ENCODE measurements at places on chromosomes 2 and 18.

DNA sequence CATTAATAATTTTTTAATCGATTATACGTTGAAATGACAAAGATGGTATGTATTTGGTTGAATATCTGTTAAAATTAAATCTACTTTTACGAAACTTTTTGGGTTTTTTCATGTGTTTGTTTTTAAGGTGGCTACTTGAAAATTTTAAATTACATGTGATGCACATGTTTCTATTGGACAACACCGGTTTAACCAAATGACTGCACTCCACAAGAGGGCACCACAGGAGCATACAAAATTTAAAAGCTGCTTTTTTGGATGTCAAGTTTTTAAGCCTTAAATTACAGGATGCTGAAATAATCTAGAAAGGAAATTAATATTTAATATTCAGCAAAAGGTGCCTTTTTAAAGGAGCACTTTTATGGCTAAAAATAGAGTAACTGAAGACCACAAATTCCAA is 98.7 kb downstream of the ACVR1 start:
- peak; percentile 55 for DNase-seq

GRCh38 chr2:168708080-168708479 is 94.4 kb upstream of the NOSTRIN start:
- no peak for DNase-seq

GRCh38 chr2:46703588-46703987 is 212.0 kb downstream of the MCFD2 start:
- no peak for DNase-seq

- no peak for DNase-seq
Observed at GRCh38 chr2:17538022-17538843, 2.3 kb upstream of the VSNL1 start.

DNA sequence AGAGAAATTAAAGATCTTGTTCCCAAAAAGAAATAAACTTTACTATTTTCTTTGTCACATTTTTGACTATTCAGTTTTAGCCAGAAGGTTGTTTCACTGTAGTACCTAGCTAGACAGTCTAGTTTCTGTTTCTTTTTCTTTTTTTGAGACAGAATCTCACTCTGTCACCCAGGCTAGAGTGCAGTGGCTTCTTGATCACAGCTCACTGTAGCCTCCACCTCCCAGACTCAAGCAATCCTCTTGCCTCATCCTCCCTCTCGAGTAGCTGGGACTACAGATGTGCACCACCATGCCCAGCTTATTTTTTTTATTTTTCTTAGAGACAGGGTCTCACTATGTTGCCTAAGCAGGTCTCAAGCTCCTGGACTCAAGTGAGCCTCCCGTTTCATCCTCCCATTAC is 2.2 kb downstream of the RBM45 start:
- DNase-seq: no peak

DNA sequence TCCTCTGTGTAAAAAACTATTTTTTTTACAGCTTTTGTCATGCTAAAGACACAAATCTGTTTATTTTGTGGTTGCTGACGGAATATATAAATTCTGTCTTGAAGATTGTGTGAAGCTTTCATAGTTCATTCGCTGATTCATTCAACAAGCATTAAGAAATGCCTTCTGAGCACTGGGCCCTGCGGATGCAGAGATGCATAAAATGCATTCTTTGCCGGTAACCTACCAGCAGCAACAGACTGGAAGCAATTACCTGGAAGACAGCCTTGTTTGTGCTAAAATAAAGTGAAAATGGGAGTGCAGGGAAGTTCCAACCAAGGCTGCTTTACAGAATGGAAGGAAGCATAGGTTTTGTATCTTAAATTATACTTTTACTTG is 119.7 kb downstream of the PMAIP1 start:
- no peak for DNase-seq

DNA sequence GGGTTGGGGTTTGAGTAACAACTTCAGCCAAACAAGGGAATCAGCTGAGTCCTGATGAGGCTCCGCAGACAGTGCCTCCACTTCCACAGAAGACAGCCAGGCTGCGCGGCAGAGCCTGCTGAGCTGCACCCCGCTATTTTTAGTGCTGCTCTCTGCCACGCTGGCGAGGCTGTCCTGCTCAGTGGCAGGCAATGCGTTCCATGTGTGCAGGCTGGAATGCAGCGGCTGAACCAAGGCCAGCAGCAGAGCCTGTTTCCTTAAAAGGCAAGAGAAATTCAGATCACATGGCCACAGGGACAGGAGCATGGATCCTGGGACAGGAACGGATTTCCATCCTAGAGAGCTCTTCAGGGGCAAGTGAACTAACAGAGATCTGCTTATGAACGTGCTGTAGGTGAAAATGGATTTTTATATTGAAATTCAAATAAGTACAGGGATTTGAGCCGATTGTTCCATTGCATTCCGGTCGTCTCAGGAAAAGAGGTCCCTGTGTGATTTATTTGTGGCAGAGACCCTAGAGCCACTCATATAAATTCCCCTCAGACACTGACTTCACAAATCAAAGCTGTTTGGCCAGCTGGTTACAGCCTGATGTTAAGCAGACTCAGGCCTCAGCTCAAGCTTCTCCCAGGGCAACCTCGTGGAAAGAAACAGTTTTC is 98.7 kb downstream of the COL6A3 start:
- DNase-seq: peak; percentile 96

DNA sequence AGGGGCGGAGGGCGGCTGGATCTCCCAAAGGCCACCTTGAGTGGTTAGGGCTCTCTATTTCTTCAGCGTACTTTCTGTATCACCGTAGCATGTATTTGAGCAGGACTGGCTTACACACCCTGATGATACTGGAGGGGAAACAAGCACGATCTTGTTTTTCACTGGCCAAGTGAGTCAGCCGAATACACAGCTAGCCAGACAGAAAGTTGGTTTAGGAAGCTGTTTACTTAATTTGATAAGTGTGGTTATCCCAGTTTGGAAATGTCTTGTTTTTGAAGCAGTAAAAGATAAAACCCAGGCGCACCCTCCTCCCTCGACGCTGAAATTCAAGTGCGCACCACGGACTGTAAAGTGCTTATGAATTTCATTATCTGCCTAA is 582 bp downstream of the RIOK3 start:
- DNase-seq: no peak

GRCh38 chr2:41920812-41921211 is 127.0 kb upstream of the PKDCC start:
- no peak for DNase-seq

GRCh38 chr18:48036226-48036625 is 105.8 kb upstream of the SMAD2 start:
- DNase-seq: peak; percentile 9

DNA sequence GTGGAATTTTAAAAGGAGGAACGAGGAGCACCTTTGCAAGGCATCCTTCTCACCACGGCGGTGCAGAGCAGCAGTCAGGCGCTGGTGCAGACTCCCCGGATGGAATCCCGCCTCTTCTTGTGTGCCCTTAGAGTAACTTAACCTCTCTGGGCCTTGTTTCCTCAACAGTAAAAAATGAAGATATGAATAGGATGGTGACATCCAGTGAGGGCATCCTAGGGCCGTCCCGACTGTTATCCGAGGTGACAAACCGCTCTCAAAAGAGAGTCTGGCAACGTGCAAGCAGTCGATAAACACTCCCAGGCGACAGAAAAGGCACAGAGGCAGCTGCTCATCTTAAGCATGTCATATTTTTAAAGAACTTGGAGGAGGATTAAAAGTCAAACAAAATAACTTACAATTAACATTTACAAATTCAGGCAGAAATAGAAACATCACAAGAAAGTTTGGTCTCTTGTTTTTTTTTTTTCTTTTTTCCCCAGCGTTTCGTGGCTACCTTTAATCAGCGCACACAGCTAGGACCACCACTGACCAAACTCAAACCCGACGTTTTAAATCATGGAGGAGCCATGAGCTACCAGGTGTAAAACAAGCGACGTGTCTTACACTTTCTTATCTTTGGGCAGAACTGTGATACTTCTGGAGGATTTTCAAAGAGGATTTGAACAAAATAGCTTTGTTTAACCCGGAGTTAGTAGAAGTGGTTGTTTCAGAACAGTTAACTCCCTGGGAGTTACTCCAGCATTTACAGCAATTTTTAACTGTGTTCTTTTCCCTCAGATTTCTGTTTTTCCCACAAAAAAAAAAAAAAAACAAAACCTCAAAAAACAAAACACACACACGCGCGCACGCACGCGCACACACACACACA is 2.1 kb downstream of the MBP start:
- DNase-seq: no peak

DNA sequence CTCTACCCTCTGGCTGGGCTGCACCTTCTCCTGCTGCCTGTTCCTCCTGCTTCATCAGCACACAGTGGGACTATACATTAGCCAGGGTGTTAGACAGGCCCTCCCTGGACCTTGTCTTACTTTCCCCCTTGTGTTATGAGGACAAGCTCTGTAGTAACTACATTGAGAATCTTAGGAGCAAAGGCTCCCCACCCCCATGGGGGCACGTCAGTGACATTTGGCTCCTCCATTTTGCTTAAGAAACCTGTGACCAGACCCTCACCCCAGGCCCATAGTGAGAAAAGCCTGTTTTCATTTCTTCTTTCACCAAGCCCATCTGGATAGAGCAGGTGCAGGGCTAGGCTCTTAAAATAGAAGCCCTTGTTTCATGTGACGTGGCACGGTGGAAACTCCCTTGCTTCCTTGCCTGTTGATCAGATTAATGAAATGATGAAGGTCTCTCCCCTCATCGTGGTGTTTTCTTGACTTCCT is 146.7 kb downstream of the RPIA start:
- no peak for DNase-seq

DNA sequence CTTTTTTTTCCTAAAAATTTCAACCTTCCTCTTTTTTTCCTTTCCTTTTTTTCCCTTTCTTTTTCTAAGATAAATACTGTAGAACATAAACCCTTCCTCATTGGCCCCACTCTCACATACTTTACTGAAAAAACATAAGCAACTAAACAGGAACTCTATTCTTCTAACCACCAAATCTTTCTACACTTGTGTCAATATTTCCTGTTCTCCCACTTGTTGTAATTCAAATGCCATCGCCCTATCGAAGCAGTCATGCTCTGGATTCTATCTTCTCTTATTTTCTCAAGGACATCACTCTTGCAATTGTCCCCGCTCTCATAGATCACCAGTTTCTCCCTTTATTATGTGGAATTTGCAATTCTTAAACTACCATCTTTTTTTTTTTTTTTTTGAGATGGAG is 20.2 kb upstream of the SSB start:
- DNase-seq: no peak

GRCh38 chr18:71287268-71287667 is 998.4 kb downstream of the SOCS6 start:
- no peak for DNase-seq

DNA sequence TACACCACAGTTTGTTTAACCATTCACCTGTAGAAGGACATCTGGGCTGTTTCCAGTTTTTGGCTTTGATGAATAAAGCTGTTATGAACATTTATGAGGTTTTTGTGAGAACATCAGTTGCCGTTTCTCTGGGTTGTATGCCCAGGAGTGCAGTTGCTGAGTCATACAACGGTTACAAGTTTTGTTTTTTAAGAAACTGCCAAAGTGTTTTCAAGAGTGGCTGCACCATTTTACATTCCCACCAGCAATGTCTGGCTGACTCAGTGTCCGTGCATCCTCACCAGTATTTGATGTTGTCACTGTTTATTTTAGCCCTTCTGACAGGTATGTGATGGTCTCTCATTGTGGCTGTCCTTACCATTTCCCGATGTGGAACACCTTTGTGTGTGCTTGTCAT is 48.0 kb upstream of the GPR17 start:
- no peak for DNase-seq

DNA sequence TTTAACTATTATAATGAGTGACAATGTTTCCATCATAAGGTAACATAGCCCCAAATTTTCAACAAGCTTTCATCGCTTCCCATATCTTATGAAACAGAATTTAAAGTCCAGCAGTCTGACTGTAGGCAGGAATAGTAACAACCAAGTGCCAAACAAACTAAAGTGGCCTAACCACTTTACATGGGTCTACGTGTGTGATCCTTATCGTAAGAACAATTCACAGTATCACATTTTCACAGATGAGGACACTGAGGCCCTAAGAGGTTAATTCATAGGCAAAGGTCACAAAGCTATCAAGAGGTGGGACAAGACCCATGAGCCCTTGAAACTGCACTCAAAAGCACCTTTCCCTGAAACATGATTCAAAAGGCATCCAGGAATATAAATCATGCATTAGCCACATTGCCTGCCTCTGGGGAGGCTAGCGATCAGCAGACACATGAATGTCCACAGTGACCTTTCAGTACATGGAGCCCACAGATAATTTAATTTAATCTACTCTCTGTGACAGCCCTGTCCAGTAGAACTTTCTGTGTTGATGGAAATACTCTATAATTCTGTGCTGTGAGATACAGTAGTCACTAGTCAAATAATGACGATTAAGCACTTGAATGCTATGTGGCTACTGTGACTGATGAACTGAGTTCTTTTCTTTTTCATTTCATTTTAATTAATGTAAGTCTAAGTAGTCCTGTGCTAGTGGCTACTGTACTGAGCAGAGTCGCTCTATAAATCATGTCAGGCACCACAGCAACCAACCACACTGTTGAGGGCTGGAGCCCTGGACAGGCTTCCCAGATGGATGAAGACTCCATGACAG is 30.3 kb downstream of the KIDINS220 start:
- DNase-seq: no peak

DNA sequence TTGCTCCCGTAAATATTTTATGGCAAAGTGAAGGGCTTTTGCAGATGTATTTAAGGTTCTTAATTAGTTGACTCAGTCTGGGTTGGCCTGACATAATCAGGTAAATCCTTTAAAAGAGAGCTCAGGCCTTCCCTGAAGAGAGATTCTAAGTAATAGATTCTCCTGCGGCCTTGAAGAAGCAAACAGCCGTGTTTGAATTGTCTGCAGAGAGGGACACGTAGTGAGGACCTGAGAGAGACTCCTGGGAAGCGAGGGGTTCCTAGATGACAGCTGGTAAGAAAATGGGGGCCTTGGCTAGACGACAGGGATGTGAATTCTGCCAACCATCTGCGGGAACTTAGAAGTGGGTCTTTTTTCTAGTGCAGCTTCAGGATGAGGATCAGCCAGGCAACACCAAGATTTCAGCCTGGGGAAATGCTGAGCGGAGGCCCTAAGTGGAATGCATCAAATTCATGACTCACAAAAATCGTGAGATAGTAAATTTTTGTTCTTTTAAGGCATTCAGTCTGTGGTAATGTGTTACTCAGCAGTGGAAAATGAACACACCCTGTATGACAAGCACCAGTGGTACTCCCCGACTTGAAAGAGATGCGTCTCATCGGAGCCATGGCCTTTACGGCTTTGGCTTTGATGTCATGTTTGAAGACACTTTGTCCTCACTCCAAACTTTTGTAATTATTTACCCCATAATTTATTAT is 62.1 kb upstream of the SMIM21 start:
- DNase-seq: no peak

GRCh38 chr2:152546230-152546837 is 170.9 kb downstream of the PRPF40A start:
- DNase-seq: no peak

Measured in right hindlimb (tissue), 1 donor.